AG08396 (cell line): ENCODE measurements at places on chromosomes 5 and 9.

- no peak for DNase-seq
Measured at GRCh38 chr9:14027116-14027800, 286.7 kb downstream of the NFIB start.

GRCh38 chr5:61697809-61698558, 365.9 kb downstream of the ZSWIM6 start:
- no peak for DNase-seq

DNA sequence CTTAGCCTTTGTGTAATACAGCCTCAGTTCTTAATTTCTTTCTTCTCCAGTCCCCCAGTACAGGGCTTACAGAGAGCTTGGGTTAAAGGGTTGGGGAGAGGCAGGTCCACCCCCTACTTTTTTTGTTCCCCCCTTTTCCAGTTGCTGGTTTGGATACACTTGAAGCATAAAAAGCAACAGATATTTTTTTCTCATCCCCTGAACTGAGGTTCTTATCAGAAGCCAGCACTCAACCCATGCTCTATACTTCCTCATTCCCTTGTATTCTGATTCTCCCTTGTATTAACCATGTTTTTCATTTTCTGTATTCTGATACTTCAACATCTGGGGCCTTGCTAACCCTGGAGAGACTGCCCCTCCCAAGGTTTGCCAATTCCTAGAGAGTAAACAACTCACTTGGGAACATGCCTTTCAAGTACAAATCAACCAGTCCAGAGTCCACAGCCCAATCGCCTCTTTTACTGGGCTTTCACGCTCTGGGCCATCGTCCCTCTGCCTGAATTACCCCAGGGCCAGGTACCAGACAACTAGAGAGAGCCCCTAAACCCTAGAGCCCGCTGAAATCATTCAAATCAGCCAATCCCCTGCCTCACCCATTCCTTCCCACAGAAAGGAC, 333.4 kb upstream of the PUM3 start:
- no peak for DNase-seq

DNA sequence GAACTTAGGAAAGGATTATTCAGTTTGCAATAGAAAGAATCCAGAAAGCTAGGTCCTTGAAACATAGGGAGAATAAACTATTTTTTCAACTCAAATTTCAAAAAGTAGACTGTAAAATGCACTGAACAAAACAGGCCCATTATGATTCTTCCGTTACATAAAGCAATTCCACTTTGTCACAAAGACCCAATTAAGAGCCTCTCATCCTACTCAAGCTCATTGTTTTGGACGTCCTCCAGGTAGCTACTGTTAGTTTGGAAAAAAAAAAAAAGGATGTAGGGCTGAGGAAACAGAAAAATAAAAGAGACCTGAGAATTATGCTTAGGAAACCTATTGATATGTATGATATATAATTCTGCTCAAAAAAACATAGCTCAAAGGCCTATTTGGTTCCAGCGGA, 74.0 kb downstream of the DIRAS2 start:
- no peak for DNase-seq

DNA sequence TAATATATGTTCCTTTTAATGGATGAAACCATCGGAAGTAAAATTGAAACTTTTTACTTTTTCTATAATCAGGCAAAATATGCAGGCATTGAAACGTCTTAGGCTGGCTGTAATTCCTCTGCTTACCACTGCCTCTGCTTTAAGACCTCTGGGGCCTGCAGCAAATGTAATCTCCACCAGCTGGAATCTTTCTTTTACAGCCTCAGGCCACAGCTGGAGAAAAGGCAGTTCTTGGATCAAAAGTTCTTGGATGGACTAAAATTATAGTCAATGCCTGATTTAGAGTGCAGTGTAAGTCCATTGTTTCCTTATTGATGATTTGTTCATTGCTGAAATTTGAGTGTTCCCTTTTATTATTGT, 396.7 kb downstream of the KCTD16 start:
- peak; percentile 13 for DNase-seq

- DNase-seq: no peak
Measured at GRCh38 chr9:135342206-135343130, 137.1 kb upstream of the PPP1R26 start.

- DNase-seq: peak; percentile 61
Measured at GRCh38 chr9:12923468-12924009, 148.7 kb downstream of the LURAP1L start.

DNA sequence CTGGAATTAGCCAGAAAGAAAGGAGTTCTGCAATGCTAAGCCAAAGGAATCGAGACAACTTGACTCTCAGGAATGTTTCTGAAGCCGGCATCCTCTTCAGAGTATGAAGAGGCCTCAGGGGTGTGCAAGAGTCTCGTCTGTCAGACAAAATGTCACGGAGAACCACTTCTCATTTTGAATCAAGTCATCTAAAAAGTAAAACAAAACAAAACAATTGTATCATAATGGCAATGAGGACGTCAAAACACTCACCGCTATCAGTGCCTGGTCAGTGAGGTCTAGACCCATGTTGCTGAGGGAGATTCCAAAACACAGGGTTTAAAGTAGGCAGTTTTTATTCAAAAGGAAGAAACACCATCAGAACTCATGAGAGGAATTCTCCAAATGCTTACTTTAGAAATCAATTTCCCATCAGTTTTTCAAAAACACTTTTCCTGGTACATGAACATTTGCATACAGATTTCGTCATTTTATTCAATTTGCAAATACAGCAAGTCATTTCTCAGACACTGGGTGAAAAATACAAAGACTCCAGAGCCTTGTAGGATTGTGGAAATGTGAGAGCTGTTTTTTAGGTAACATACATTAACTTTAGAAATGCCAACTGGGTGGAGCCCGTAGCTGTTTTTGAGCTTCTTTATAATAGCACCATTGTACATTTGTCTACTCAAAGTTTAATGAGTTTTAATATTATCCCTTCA, 89.5 kb upstream of the MAP3K1 start:
- no peak for DNase-seq

DNA sequence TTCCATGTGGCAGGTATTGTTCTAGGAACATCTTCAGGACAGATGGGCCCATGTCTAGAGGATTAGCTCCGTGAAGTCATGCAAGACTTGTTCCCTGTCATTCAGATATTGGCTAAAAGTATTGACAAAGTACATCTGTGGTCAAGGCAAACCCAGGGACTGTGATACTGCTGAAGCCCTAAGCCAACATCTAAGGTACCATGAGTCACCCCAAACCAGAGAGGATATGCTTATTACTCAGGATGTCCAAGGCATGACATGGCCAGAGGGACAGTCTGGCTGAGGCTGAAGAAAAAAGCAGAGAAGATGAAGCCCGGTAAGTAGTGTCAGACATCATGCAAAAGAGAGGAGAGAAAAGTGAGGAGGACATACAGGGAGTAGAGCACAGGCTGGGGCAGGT, 31.0 kb downstream of the HMHB1 start:
- no peak for DNase-seq
